Stimulated activated CD8-positive, alpha-beta memory T cell treated with anti-CD3 and anti-CD28 coated beads, Interleukin-15, amount 100 ng/mL, for 48 hours (primary cell): ENCODE measurements at places on chromosomes 6 and 20.

DNA sequence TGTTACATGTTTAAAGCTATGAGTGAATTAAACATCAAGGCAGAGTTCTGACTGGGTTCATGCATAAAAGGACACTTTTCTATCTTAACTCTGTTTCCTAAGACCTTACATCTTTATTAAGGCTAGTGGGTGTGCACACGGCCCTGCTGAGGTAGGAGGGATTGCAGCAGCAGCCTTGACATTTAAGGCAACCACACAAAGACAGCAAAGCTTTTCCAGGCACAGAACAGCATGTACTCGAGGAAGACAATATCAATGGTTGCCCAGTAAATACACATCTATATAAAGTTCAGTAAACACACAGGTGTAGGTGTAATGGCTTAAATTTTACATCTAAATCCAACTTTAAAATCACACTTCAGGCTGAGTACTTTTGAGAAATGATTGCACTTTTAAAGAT is 79.8 kb upstream of the LOC128125822 start:
- no peak for DNase-seq

DNA sequence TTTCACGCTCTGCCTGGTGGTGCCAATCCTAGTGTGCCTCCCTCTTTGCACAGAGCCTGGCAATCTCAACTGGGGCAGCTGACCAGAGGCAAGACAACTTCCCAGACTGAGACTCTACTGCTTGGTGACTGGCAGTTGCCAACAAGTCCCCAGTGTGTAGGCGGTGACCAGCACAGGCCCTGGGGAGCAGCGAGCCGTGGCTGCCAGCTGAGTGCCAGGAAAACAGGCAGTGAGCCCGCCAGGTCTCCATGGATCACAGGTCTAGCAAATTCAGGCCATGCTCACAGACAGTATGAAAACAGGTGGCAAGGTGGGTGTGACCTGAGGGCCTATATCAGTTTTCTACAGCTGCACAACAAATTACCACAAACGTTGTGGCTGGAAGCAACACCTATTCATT is 289.9 kb downstream of the KIF16B start:
- DNase-seq: no peak

DNA sequence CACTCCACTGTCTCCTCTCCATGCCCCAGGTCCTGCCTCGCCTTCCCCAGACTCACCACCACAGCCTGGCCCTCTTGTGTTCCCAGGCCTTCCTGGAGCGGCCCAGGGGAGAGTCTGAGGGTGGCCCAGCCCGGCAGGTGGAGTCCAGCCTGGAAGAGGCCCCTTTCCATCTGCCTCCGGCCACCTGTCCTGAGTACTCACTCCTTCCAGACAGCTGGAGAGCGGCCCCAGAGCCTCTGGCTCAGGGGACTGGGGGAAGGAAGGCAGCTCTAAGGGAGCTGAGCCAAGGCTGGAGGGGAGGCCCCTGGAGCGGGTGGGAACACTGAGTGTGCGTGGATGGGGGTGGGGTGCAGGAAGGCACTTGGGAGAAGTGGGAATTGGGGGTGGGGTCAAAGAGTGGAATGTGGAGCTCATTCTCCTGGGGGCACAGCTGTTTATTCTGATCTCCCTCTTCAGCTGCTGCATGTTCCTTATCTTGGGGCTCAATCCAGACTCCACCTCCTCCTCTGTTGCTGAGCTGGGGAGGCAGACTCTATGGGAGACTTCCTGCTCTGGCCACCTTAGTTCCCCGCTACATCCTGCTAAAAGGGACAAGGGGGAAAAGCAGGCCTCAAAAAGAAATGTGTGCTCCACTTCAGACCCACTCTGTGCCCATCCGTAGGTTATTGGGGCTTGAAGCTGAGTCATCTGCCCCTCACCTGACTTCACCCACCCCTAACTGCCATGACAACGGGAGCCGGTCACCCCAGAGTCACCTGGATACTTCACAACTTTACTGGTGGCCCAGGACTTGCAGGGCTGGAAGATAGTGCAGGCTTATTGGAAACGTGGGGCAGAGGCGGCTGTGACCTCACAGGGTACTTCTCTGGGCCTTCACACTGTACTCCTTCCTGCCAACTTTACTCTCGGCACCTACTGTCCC is 19.5 kb upstream of the TAF8 start:
- DNase-seq: no peak

GRCh38 chr6:14031516-14031915 is 86.1 kb upstream of the CD83 start:
- DNase-seq: no peak

- no peak for DNase-seq
Measured at GRCh38 chr6:96735332-96735731, 101.9 kb downstream of the GPR63 start.

- no peak for DNase-seq
Measured at GRCh38 chr20:13543783-13544182, 94.9 kb downstream of the TASP1 start.

- DNase-seq: no peak
Measured at GRCh38 chr20:63873477-63873971, 8.5 kb downstream of the TPD52L2 start.
